ENCODE measurements at places on chromosomes 5 and 9.

GRCh38 chr9:7094052-7094451 is 336.3 kb downstream of the KDM4C start:
- DNase-seq: no peak

DNA sequence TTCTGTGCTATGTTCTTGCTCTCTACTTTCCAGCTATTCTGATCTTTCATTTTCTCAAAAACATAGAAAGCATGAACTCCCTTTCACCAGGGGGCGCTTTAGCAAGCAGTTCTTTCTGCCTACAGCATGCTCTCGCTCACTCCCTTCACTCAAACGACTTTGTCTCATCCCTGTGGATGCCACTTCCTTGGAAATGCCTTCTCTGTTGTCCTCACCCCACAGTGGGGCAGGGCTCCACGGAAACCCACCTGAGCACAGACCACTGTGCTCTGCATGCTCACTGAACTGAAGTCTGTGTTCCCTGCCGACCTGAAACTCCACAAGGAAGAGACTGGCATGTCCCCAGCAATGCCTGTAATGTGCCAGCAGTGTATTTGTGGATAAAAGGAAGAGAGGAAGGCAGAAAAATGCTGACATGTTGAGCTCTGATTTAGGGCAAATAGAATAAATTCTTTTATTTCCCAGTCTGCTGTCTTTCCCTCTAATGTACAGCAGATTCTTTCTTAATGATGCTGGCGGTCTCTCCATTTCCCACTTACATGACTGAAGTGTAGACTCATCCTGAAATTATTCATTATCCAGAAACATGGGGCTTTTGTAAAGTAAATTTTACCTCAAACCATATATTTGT is 4.9 kb upstream of the ROR2 start:
- DNase-seq: no peak

- DNase-seq: peak; percentile 22
Measured at GRCh38 chr9:117151716-117152115, 263.1 kb downstream of the ASTN2 start.

DNA sequence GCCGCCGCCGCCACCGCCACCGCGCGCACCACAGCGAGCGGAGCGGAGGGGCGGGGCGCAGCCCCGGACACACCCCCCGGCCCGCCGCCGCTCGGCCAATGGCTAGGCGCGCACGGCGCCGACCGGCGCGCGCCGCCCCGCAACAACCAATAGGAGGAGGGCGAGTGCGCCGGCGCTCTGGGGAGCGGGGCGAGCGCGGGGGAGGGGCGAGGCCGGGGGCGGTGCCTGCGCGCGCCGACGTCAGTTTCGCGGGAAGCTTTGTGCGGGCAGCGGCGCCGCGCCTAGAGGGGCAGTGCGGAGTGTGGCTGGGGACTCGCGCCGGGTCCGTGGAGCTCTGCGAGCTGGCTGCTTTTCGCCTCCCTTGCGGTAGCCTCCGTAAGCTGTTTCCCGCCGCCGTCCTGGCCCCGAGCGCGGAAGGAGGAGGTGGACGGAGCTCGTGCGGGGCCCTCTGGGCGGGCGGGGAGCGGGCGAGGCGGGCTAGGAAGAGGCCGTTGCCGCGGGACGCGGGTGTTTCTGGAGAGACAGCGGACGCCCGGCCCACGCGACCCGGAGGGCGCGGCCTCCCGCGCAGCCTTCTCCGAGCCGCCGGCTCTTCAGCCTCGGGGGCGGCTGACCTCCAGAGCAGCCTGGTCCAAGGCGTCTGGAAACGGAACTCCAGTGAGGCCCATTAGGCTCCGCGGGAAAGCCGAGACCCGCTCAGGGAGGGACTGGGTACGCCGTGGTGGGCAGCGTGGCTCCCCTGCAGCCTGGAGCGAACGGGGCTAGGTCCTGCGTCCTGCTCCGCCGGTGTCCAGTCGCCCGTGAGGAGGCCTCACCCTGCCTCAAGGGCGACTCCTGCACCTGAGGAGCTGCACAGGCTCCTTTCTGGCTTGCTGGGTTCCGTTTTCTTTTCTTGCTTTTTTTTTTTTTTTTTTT is at the start of gene ZMYND19:
Gene ZMYND19, minus strand, starts transcription at position 44 of the 915 bp plus-strand sequence. CDS start 249 bp downstream, outside the sequence.
- DNase-seq: peak; percentile 29

DNA sequence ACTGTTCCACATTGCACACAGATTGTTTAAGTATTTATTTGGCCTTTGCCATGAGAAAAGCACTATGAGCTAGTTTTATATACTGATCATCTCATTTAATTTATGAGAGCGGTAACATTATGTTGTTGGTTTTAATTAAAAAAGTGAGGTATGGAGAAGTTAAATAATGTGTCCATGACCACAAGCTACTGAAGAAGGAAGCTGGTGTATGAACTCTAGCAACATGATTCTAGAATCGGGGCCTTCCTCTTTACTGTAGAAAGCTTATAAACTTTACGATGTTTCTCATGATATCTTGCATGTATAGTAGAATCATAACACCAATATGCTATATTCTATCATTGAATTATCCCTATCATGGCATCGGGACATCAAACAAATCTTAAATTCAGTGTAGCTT is 52.9 kb upstream of the CDH18 start:
- DNase-seq: no peak
